CD4-positive, alpha-beta T cell treated with Interleukin-4 for 4 hours (primary cell): ENCODE measurements at places on chromosomes 7 and 10.

GRCh38 chr7:132782777-132783640, 206.7 kb upstream of the PLXNA4 start:
- DNase-seq, result no peak

DNA sequence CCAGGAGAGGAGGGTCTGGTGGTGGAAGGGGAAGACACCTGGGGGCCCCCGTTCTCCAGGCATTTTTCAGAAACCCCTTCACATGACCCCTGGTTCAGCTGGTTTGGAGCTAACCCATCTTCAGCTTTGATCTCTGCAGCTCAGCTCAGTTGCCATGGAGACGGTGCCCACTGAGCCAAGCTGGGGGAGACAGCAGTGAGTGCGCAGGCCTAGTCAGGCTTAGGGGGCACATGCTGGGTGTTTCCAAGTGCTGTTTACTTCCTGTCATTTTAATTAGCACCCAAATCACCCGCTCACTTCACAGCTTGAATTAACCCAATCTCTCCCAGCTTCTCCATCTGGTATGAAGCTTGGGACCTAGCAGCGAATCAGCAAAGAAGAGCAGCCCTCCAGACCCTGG, 9.0 kb downstream of the SPOCK2 start:
- DNase-seq, result peak; percentile 91

DNA sequence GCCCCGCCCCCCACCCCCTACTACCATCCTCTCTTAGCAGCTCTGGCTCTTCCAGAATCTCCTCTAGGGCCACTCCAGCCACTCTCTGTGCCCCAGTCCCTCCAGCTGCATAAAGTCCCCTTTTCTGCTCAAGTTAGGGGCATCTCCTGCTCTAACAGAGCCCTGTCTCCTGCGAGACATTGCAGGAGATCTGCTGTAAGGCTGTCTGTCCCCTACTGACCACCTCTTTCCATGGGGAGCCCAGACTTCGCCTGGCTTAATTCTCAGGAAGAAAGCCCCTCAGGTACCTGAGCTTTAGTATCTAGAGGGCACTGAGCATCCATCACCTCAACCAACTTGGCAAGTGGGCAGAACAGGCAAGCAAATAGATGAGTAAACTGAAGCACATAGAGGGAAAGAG, 200.7 kb upstream of the ZMIZ1 start:
- no peak for DNase-seq

DNA sequence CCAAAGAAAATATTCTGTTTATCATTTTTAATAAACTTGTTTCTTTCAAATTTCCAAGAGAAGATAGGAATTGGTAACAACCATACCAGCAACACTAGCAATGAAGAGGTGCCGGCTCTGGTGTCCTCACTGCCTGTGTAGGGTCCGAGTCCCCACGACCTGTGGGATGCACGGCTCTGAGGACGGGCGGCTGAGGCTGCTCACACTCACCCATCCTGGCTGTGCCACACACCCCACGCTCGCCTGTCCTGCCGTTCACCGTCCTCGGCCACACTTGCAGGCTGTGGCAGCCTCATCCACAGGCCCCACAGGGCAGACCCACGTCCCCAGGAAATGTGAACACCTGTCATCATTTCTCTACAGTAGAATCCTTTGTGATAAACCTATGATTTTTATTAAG, 48.2 kb upstream of the DPYSL4 start:
- no peak for DNase-seq

DNA sequence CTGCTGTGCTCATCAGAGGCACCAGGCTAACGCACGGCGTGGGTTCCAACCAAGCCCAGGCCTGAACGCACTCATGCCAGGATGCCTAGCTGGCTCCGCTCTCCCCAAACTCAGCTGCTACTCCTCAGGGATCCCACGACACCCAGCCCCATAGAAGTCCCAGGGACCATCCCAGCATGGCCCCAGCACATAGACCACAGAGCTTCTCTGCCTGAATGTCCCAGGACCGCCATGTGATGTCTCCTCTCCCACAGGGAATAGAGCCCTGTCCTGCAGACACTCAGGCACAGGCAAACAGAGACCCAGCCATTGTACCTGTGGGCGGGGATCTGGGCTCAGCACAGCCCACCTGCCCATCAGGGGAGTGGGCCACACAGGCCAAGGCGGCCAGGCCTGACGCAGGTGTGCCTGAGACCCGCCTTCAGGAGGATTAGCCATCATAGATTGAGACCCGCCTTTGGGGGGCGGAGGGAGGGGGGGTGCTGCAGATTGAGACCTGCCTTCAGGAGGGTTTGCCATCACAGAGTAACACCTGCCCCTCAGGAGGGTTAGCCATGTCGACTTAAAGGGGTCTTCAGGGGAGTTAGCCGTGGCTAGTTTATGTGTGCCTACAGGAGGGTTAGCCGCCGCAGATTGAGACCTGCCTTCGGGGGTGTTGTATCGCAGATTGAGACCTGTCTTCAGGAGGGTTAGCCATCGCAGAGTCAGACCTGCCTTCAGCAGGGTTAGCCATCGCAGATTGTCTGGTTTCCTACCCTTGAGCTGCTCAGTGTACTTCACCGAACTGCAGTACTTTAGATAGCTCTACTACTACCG, 29.0 kb downstream of the RASGEF1A start:
- no peak for DNase-seq

DNA sequence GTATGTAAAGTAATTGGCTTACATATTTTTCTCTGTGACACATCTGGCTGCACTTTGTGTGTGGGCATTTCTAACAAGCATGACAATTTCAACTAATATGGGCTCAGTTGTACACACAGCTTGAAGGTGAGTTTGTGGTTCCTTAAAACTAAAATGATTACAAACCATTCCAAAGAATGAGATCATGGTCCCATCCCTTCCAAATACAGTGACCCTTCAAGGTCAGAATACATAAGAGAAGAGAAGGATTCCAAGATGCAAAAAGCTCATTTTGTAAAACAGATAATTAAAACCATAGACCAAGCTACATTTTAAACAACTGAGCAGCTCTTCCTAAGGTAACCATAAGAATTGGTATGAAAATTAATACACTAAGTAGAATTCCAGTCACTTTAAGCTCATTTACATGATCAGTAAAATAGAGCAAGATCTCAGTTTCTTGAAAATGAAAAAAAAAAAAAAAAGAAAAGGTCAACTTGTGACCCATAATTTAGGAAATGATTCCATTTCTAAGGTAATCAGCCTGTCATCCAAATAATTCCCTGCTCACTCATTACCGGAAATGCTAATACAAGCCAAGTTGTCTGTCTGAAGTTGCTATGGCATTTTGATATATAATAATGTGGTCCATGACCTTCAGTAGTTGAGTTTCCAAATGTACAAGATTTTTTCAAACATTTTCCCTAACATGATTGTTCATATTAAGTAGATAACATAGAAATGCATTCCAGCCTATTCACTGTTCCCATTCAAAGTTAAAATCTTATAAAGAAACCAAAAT, 688.5 kb downstream of the PARD3 start:
- no peak for DNase-seq

DNA sequence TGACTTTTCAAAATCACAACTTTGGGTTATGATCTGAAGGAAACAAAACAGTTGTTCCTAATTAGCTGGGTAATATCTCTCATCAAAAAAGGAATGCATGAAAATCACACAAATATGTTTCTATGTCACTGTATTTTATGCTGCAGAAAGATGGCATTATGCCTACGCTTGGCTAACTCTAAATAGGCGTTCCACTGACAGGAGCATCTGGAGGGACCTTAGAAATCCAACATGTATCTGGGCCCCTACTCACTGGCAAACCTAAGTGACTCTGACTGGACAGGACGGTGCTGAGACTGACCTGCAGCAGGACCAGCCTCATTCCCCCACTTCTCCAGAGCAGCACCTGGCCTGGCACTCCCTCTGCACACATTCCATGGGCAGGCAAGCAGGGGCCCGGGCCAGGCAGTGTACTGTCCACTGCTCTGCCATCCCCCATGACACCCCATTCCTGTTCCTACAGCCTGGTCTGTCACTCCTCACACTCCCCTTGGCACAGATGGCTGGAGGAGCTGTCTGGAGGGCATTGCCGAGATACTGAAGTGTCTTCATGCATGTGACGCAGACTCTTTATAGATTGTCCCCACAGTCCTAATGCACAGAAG, 2.6 kb upstream of the MYL7 start:
- DNase-seq, result no peak

GRCh38 chr10:29621161-29621560, 13.6 kb downstream of the SVIL start:
- no peak for DNase-seq

GRCh38 chr10:88126699-88127098, 263.3 kb downstream of the PTEN start:
- no peak for DNase-seq

- no peak for DNase-seq
Measured at GRCh38 chr10:85643845-85644525, 722.6 kb downstream of the GRID1 start.

- no peak for DNase-seq
Measured at GRCh38 chr10:70491614-70492013, 13.0 kb downstream of the PALD1 start.
